ENCODE measurements at places on chromosomes 5 and 9. TPM values are rescaled to one million over a fixed set of nuclear protein-coding genes. Genes with fewer than 3 reads are reported as not detected.

The ASPN gene
- 14.7 TPM for polyA plus RNA-seq

The CMYA5 gene
- polyA plus RNA-seq = 17.7 TPM

DNA sequence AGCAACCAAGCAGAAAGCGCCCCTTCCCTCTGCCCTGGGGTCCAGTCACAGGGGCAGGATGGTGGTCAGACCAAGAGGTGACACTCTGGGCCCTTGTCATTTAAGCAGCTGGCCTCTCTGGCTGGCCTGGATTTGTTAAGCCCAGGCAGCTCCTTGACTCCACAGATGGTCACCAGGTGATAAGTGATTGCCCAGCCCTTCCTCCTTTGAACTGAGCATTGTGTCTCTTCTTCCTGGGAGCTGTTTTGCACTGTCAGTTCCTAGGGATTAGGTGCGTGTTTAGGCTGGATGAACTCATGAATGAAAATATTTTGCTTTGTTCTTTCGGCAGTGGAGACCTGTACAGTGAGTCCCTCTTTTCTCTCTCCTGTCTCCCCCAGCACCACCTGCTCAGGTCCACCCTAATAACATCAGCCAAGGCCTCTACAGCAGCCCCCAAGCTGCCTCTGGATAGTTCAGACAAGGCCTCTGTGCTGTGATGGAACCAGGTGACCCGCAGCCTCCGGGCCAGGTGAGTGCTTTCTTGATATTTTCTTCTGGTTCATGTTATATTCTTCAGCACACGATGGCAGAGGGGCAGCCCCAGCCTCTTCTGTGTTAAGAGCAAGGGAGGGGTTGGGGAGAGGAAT is 139.7 kb upstream of the PITX1 start:
- DNase-seq = no peak

- no peak for DNase-seq
These were observed 4.9 kb upstream of the MVB12B start for GRCh38 chr9:126321742-126322141.

The ACTBL2 gene
- not detected for polyA plus RNA-seq

The GAPT gene
- polyA plus RNA-seq = 0.81 TPM

GRCh38 chr9:89473762-89474469 is 24.0 kb downstream of the SEMA4D start:
- DNase-seq = no peak

DNA sequence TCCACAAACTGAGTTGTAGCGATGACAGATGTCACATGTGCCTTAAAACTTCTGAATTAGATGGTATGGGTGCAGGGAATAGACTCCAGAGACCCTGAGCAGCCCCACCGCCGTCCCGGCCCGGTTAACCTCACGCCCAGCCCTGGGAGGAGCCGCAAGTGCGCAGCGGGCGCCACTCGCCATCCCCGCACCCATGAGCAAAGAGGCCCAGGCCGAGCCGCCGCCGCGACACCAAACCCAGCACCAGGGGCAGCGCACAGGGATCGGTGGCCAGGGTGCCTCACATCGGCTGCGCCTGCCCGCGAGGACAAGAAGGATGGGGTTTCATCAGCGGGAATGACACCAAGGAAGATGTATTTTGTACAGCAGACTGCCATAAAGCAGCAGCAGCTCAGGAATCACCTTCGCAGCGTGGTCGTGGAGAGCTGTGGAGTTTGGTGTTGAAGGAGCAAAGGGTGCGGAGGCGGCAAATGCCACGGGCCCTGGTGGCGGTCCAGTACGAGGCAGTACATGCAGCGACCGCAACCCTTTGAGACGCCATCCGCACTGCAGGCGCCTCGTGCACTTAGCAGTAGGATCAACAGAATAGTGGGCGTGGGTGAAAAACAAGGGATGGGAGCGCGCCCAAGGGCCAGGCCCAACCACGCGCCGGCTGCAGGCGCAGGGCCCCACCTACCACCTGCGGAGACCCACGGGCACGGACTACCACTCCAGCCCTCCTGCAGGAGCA is 89.7 kb downstream of the ZNF366 start:
- no peak for DNase-seq

DNA sequence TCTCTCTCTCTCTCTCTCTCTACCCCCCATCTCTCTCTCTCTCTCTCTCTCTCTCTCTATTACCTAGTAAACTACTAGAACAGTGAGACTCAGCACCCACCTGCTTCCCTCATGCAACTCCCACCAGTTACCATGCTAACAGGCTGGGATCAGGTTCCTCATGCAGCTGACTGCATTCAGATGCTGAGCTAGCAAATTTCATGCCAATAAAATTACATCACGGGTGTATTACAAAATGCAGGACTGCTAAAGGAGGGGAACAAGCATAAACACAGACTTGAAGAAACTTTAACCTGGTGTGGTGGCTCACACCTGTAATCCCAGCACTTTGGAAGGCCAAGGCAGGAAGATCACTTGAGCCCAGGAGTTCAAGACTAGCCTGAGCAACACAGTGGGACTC is 76.0 kb downstream of the CEMIP2 start:
- DNase-seq = no peak

The C5orf58 gene
- polyA plus RNA-seq = 0.24 TPM

The PCDHGA3 gene
- polyA plus RNA-seq = 3.4 TPM

DNA sequence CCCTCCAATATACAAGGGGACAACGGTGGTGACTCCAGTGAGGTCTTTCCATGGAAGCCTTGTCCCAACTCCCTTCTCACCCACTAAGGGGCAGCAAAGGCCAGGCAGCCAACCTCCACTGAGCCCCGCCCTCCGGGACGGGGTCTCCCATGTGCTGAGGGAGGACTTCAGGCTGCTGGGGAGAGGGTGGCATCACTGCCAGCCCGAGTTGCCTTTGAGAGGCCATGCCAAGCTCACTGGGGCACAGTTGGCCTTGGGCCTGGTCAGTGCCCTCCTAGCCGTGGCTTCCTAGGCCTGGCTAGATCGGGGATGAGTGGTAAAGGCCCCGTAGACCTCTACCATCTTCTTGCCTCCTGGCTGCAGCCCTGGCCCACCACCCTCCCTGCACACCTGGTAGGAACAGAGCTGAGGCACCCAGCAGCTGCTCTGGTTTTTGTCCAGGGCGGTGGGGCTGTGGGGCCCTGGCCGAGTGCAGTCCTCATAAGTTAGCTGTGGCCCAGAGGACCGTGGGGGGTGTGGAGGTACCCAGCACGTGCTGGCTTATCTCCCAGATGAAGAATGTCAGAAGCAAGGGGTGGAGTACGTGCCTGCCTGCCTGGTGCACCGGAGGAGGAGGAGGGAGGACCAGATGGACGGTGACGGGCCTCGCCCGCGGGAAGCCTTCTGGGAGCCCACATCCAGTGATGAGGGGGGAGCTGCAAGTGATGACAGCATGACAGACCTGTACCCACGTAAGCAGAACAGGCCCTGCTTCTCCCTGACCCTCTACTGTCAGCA is 3.2 kb downstream of the SURF2 start:
- DNase-seq = no peak

DNA sequence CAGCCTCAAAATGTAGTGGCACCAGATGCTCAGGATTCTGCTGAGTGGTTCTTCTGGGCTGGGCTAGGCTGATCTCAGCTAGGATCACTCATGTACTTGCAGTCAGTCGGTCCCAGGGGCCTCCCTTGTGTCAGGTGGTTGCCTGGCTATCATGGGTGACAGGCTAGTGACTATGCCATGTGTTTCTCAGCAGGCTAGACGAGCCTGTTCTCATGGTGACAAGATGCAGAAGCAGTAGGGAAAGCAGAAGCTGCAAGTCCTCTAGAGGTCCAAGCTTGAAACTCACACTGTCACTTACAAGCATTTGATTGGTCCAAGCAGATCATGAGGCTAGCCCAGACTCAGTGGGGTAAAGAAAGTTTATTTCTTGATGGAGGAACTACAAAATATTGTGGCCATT is 15.2 kb upstream of the KCNMB1 start:
- no peak for DNase-seq

GRCh38 chr5:17511775-17512325 is 6.3 kb upstream of the TAF11L3 start:
- no peak for DNase-seq

- DNase-seq = no peak
These were observed 89.5 kb upstream of the ARAP3 start for GRCh38 chr5:141771562-141771961.

Data from renal pelvis (tissue), 12 donors.